Left ventricle myocardium inferior (tissue), 1 donor: ENCODE measurements at places on chromosomes 4 and X. TPM values are rescaled to one million over a fixed set of nuclear protein-coding genes. Genes with fewer than 3 reads are reported as not detected.

SGCB gene
- total RNA-seq, result 78.8 TPM

BCAP31 gene
- 80.8 TPM for total RNA-seq

FAM3A gene
- 52.0 TPM for total RNA-seq

GYPA gene
- total RNA-seq, result not detected

DNA sequence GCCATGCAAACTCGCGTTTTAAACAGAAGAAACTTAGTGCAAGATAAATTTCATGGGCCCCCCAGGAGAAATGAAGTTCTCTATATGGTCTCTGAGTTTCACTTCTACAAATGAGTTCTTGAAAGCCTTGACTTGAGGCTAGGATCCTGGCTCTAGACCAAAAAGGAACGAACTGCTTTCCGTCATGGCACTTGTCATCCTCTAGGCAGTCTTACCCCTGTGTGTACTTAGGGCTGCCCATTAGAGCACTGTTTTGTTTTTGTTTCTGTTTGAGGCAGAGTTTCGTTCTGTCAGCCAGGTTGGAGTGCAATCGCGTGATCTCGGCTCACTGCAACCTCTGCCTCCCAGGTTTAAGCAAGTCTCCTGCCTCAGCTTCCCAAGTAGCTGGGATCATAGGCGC is 29.0 kb downstream of the RNF4 start:
- DNase-seq, result no peak

GRCh38 chrX:69119122-69119521 is 46.1 kb downstream of the PJA1 start:
- DNase-seq, result no peak

DNA sequence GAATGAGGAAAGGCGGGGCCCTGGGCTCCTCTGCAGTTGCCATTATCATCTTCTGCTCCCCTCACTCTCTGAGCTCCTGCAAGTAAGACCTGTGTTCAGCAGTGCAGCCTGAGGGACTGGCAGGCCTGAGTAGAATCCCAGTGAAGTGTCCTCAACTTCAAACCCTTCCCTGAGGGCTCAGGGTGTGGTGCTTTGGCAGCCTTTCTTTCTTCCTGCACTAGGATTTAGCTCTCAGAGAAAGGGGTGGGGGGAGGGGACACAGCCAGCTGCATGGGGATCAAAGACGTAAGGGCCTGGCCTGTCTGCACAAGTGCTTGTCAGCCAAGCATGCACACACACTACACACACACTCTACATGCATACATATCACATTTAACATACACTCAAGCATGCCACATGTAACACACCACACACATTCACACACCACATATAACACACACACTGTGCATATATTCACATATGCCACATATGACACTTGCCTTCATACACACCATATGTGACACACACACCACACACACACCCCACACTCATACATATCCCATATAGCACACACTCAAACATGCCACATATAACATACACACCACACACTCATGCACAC is 223.4 kb upstream of the RPL34 start:
- no peak for DNase-seq

DNA sequence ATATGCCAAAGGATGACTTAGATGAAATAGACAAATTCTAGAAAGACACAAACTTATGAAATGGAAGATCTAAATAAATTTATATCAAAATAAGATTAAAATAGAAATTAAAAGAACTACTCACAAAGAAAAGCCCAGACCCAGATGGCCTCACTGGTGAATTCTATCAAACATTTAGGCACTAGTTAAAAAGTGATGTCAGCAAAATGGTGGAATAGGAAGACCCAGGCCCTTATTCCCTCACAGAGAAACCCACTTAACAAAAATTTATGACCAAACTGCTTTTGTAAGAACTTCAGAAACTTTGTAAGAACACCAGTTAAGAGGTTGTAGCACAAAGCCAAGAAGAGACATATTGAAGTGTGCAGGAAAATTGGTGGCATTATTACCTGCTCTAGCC is 129.5 kb downstream of the GATB start:
- DNase-seq, result no peak

DNA sequence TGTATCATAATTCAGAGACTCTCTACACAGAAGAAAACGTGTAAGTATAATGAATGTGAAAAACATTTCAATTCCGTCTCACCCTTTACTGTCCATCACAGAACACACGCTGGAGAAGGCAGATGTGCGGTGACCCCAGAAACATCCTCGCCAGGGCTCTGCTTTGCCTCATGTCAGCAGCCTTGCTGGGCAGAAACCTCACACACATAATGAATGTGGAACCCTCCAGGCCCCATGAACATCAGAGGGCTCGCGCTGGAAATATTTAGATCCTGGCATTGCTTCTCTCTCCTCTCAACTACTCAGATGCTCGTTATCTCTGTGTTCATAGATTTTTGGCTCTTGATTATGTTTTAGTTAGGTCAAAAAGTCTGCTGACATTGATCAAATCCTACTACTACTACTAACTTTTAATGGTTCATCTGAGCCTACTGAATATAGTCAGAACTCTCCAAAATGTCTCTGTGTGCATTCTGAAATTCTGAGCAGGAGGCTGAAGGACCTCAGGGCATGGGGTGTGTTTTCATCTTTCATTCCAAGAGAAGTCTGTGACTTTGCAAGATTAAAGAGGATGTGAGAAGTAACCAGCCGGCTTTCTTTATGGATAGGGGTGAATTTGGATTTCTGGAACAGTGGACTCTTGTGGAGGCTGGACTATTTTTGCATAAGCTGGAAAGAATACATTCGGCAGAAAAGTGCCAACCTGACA is 27.0 kb downstream of the SMIM43 start:
- no peak for DNase-seq

DNA sequence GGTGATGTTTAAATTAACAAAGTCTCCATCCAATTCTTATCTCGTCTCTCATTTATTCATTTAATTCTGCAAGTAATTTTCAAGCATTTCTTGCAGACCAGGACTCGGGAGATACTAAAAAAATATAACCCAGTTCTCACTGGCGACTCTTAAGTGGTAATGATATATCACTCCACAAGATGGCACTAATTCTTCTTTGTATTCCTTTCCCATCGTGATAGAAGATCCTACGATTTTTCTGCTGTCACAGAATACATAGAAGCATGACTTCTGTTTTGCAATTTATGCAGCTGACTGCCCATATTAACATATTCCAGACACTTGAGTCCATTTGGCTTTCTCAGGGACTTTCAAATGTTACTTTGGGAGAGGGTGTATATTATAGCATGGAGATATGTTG is 64.0 kb upstream of the FGF13 start:
- no peak for DNase-seq
